ENCODE measurements at places on chromosomes 3 and 15. TPM values are rescaled to one million over a fixed set of nuclear protein-coding genes. Genes with fewer than 3 reads are reported as not detected.

- H3K4me3 ChIP-seq = no peak overlapping the region
- no peak overlapping the region for H3K27ac ChIP-seq
- no peaks in the 10 kb centered on the region for H3K36me3 ChIP-seq
- no peaks in the 10 kb centered on the region for H3K4me1 ChIP-seq
Observed at GRCh38 chr15:95454403-95455262, 875.9 kb upstream of the NR2F2 start.

GRCh38 chr15:53536479-53537120 lies 222.9 kb downstream of the WDR72 start:
- H3K27ac ChIP-seq = no peak overlapping the region
- H3K36me3 ChIP-seq = no peaks in the 10 kb centered on the region
- H3K4me1 ChIP-seq = no peaks in the 10 kb centered on the region
- no peaks in the 10 kb centered on the region for H3K27me3 ChIP-seq

- no peak overlapping the region for H3K4me3 ChIP-seq
- no peak overlapping the region for H3K27ac ChIP-seq
- H3K36me3 ChIP-seq = peaks cover 20% of the 10 kb centered on the region
Observed at GRCh38 chr3:105722943-105723556, 145.8 kb downstream of the CBLB start.

DNA sequence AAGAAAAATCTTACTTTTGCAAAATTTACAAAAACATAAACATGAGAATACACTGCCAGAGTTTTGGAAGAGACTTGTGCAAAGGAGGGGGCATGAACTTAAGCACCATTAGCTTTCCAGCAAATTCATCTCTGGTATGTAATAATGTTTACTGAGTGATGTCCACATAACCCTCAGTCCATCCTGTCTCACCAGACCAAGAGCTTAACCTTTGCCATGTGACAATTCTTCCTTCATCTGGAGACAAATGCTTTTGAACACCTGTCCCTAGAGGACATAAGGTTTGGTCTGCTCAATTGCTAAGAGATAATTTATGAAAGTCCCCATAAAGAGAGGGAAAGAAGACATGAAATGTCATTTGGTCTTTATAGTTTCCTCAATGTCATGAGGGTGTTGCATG lies 412.3 kb downstream of the ERC2 start:
- H3K4me3 ChIP-seq = no peak overlapping the region
- no peaks in the 10 kb centered on the region for H3K36me3 ChIP-seq
- H3K4me1 ChIP-seq = no peaks in the 10 kb centered on the region
- no peak overlapping the region for H3K27ac ChIP-seq

DNA sequence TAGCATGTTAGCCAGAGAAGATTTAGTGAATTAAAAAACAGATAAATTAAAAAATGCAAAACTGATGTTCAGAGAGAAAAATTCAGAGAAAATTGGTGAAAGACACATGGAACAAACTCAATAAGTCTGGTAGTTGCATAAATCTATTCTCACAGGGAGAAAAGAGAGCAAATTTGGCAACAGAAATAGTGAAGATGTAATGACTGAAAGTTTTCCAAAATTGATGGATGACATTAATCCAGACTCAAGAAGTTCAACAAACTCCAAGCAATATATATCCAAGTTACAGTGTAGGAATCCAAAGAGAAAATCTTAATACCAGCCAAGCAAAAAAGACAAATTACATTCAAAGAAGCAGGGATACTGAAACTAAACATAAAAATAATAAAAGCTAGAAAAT lies 302.7 kb upstream of the ARPP21 start:
- no peak overlapping the region for H3K4me3 ChIP-seq
- no peaks in the 10 kb centered on the region for H3K27me3 ChIP-seq
- no peaks in the 10 kb centered on the region for H3K4me1 ChIP-seq
- no peaks in the 10 kb centered on the region for H3K36me3 ChIP-seq

GRCh38 chr3:169117264-169117663 lies 546.2 kb downstream of the MECOM start:
- peaks cover 7% of the 10 kb centered on the region for H3K4me1 ChIP-seq
- peaks cover 20% of the 10 kb centered on the region for H3K36me3 ChIP-seq
- H3K4me3 ChIP-seq = no peak overlapping the region
- DNase-seq = no peak

GRCh38 chr3:60430205-60430604 lies 821.0 kb downstream of the FHIT start:
- DNase-seq = no peak
- no peak overlapping the region for H3K27ac ChIP-seq
- H3K4me3 ChIP-seq = no peak overlapping the region
- H3K27me3 ChIP-seq = no peaks in the 10 kb centered on the region

GRCh38 chr15:83092309-83092976 lies 15.0 kb upstream of the TM6SF1 start:
- peaks cover 13% of the 10 kb centered on the region for H3K4me1 ChIP-seq
- no peaks in the 10 kb centered on the region for H3K36me3 ChIP-seq
- peak overlapping the region; percentile 60 for H3K27ac ChIP-seq
- H3K4me3 ChIP-seq = no peak overlapping the region

DNA sequence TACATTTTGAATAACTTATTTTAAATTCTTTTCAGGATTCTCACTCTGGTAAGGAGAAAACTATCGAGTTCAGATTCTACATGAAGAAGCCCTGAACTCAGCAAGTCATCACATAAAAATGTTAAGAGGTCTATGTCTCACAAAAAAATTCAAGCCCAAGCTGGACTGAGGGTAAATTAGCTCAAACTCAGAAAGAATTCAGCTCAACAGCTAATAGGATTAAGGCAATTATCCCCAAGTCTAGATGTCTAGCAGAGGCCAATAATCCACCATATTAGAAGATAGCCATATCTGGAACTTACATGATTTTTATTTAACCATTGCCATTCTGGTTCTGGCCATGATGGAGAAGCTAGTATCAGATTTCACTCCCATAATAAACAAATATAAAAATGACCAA lies 909.7 kb downstream of the PLOD2 start:
- no peak overlapping the region for H3K27ac ChIP-seq
- H3K36me3 ChIP-seq = no peaks in the 10 kb centered on the region
- no peak for DNase-seq
- no peaks in the 10 kb centered on the region for H3K4me1 ChIP-seq
- H3K4me3 ChIP-seq = no peak overlapping the region
- H3K27me3 ChIP-seq = no peaks in the 10 kb centered on the region

Gene ISLR
- 22.1 TPM for total RNA-seq

DNA sequence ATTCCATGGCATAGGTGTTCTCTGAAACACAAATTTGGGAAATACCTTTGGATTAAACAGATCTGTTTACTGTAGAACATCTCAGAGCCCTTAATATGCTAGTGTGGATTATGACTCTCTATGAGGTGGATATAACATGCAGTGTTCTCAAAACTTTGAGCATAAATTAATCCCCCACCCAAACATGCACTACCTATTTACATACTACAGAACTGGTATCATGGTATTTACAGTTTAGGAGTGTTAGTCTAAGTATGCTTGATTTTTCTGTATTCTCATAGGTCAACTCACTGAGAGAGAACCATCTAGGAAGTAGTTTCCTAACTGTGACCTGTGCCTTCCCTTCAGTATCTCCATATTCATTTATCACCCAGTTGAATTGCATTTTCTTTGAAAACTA lies 30.9 kb upstream of the ZNF609 start:
- H3K27ac ChIP-seq = no peak overlapping the region
- H3K4me3 ChIP-seq = no peak overlapping the region
- H3K4me1 ChIP-seq = peaks cover 5% of the 10 kb centered on the region
- no peak for DNase-seq
- H3K27me3 ChIP-seq = no peaks in the 10 kb centered on the region
- H3K36me3 ChIP-seq = peaks cover 18% of the 10 kb centered on the region

Gene GP9
- total RNA-seq = 8.9 TPM

Gene ARPP19
- total RNA-seq = 39.7 TPM

GRCh38 chr3:127100459-127101410 lies 92.2 kb upstream of the PRR23E start:
- DNase-seq = no peak
- H3K36me3 ChIP-seq = no peaks in the 10 kb centered on the region
- no peak overlapping the region for H3K27ac ChIP-seq
- H3K27me3 ChIP-seq = no peaks in the 10 kb centered on the region
- H3K4me3 ChIP-seq = no peak overlapping the region
- H3K4me1 ChIP-seq = no peaks in the 10 kb centered on the region

Gene LDHAL6B
- 2.1 TPM for total RNA-seq

DNA sequence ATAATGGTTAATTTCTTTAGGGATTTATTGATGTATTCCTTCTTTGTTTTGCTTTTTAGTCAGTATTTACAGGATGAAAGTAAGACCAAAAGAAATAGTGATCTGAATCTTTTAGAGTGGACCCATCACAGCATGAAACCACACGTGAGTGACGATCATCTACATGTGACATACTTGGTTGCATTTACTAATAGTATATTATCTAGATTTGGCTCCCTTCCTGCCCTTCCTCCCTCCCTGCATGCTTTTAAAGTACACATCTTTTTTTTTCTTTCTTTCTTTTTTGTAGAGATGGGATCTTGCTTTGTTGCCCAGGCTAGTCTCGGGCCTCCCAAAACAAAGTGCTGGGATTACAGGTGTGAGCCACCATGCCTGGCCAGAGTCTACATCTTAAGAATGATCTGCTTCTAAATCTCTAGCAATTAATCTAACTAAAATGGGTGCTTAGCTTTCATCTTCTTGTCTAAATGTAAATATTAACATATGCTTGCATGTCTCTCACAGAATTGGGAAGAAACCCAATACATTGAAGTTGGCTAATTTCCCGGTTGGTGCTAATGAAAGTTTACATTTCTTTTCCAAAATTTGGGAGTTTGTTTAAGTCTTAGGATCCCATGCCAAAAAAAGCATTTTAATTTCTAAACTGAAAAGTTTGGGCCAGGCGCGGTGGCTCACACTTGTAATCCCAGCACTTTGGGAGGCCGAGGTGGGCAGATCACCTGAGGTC lies 38.0 kb downstream of the SENP2 start:
- no peak overlapping the region for H3K4me3 ChIP-seq
- peaks cover 95% of the 10 kb centered on the region for H3K36me3 ChIP-seq
- H3K27me3 ChIP-seq = no peaks in the 10 kb centered on the region
- H3K4me1 ChIP-seq = peaks cover 4% of the 10 kb centered on the region
- DNase-seq = no peak

DNA sequence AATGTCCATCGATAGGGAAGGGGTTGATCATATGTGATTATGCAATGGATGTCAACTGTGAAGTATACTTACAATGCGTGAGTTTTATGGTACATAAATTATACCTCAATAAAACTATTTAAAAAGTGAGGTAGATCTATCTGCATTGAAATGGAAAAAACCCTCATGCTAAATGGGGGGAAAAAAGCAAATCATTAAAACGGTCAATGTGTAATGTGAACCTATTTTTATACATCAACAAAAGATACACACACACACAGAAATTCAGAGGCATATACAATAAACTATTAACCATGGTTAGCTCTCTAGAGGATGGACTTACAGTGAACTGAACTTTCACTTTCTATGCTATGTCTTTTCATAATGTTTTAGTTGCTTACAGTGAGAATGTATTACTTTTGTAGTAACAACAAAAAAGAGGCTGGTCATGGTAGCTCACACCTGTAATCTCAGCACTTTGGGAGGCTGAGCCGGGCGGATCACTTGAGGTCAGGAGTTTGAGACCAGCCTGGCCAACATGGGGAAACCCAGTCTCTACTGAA lies 23.1 kb downstream of the STIMATE start:
- no peak for DNase-seq
- peaks cover 37% of the 10 kb centered on the region for H3K4me1 ChIP-seq
- H3K27ac ChIP-seq = no peak overlapping the region
- H3K4me3 ChIP-seq = no peak overlapping the region
- H3K36me3 ChIP-seq = no peaks in the 10 kb centered on the region

DNA sequence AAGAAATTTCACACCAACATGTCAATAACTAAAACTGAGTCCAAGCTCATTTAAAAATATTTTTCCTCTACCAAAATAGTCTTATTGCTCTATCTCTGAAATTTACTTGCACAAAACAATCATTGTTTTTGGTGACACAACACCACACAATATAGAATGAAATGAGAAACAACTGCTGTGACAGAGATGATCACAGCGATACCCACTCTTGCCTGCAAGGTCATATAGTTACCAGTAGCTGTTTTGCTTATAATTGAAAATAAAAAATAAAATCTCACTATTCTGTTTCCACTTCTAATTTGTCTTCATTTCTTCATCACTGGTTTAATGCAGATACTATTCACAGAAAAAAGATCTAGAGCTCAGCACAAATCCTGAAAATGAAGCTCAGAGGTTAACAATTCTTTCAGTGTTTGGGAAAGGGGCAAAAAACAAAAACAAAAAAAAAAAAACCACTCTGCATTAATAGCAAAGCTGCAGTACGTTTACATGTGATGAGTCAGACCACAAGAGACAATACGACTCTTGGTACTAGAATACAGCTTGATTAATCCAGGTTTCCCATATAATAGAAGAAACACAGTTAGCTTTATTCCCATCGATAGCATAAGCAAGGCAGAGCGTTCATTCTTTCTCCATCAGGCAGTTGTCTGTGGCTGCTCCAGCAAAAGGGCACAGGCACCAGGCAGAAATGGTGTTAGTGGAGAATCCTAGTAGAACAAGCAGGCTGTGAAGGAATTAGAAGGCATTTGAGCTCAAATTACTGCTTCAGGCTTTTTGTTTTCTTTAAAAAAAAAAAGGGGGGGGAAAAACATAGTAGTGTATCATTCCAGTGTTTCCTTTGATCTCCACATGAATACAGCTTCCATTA lies 773 bp downstream of the ANKRD28 start:
- peaks cover 22% of the 10 kb centered on the region for H3K4me1 ChIP-seq
- H3K36me3 ChIP-seq = no peaks in the 10 kb centered on the region
- DNase-seq = no peak
- no peaks in the 10 kb centered on the region for H3K27me3 ChIP-seq
- H3K27ac ChIP-seq = peak overlapping the region; percentile 80

- H3K27ac ChIP-seq = no peak overlapping the region
- DNase-seq = no peak
- H3K4me3 ChIP-seq = no peak overlapping the region
- no peaks in the 10 kb centered on the region for H3K4me1 ChIP-seq
- H3K36me3 ChIP-seq = no peaks in the 10 kb centered on the region
- no peaks in the 10 kb centered on the region for H3K27me3 ChIP-seq
Observed at GRCh38 chr15:36921484-36922091, 178.8 kb downstream of the MEIS2 start.

DNA sequence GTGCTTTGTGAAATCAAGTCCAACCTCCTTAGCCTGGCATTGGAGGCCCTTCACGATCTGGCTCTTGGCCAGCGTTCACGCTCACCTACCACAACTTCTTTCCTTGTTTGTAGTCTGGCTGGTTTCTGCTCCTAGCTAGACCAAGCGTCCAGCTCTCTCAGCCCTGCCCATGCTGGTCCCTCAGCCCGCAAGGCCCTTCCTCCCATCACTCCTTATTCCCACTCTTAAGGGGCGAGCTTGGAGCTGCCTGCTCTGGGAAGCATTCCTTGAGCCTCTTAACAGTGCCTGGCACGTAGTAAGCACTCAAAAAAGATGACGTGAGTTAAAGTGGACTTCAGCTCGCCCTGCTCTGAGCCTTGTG lies 8.7 kb downstream of the SLC6A6 start:
- peaks cover 7% of the 10 kb centered on the region for H3K36me3 ChIP-seq
- H3K4me1 ChIP-seq = peaks cover 72% of the 10 kb centered on the region
- no peak overlapping the region for H3K4me3 ChIP-seq
- H3K27me3 ChIP-seq = no peaks in the 10 kb centered on the region

Gene FOXL2
- 0.06 TPM for total RNA-seq

Gene PPP4R2
- 49.1 TPM for total RNA-seq

GRCh38 chr3:147391781-147392624 lies 14.3 kb downstream of the ZIC4 start:
- peaks cover 18% of the 10 kb centered on the region for H3K27me3 ChIP-seq
- H3K27ac ChIP-seq = no peak overlapping the region
- peak overlapping the region; percentile 18 for H3K4me3 ChIP-seq
- peaks cover 21% of the 10 kb centered on the region for H3K4me1 ChIP-seq

Gene NR1I2
- not detected for total RNA-seq
